Epithelial cell of proximal tubule (primary cell): ENCODE measurements at places on chromosomes 12 and 14.

DNA sequence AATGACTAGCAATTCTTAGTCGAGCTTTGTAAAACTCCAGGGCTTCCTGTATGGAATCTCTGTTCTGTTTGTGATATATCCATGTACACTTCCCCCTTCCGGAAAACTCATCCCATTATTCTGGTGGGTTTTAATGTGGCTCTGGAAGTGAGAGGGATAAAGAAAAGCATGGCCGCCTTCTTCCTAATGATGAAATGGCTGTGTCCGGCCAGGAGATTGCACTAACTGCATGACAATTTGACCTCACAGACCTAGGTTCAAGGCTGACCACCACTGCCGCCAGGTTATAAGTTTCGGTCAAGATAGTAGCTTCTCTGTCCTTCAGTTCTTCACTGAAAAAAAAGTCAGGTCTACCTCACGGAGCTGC lies 41.0 kb upstream of the NPAS3 start:
- no peak for DNase-seq

- DNase-seq = peak; percentile 29
These were observed 65.6 kb downstream of the NTF3 start for GRCh38 chr12:5497329-5498053.

GRCh38 chr12:58242796-58243630 lies 301.6 kb downstream of the ATP23 start:
- DNase-seq = no peak

GRCh38 chr12:54145844-54146243 lies 42.9 kb downstream of the SMUG1 start:
- no peak for DNase-seq

DNA sequence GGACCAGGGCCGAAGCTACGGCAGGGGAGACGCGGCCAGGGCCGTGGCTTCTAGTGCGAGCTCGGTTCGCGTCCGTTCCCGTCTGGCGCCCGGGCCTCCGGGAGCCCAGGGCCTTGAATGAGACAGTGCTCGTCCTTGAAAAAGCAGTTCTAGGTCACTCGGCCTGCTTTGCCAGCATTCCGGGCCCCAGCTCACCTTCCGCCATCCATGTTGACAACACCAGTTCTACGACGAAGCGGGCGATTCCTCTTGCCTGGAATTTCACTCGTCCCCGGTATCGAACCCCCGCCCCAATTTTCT lies 4.5 kb downstream of the OR10AD1 start:
- DNase-seq = no peak

DNA sequence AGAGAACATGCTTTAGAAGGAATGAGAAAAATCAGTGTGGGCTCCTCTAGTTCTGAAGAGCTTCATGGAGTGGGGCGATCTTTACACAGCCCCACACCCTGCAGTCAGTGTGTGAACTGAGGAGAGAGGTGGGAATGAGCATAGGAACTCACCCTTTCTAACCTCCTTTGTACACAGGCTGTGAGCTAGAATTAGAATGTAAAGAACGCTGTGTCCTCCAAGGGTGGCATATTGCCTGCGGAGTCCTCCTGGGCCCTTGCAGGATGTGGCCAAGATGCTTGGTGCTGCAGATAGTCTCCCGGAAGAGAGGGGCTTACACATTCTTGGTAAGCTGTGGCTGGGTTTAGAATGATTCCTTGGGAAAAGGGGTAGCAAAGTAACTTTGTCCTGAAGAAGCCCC lies 43.9 kb downstream of the NINJ2 start:
- no peak for DNase-seq

GRCh38 chr12:71469258-71469750 lies 29.7 kb downstream of the LGR5 start:
- no peak for DNase-seq

DNA sequence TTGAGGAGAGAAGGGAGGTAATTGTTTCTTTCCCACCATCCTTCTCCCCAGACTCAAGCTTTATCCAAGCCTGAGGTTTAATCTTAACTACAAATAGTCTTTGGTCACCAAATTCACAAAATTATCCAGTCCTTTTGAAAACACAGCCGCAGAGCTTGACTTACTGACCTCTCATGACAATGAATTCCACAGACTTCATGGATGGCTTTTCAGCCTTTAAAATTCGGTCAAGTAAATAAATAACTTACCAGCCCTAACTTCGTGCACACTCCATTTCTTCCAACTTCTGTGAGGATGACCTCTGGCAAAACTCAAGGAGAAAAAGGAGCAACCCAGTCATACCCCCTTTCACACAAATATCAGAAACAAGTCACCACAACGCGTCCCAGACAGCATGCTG lies 137.0 kb upstream of the CDKN3 start:
- DNase-seq = no peak

DNA sequence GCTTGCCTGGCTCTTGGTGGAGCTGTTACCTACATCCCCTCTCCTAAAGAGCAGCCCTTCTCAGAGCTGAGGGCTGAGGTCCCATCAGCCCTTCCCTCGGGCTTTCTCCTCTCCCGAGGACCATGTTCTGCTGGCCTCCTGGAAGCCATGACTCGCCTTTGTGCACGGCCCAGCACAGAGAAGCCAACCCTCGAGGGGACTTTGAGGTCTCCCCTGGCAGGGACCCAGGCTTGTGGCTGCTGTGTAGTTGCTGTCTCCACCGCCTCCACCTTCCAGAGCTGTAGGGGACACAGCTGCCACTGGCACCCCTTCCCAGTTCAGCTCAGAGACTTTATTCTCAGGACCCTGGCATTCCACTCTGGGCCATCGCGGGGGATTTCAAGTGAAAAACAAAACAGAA lies 22.9 kb upstream of the CCND2 start:
- DNase-seq = no peak

DNA sequence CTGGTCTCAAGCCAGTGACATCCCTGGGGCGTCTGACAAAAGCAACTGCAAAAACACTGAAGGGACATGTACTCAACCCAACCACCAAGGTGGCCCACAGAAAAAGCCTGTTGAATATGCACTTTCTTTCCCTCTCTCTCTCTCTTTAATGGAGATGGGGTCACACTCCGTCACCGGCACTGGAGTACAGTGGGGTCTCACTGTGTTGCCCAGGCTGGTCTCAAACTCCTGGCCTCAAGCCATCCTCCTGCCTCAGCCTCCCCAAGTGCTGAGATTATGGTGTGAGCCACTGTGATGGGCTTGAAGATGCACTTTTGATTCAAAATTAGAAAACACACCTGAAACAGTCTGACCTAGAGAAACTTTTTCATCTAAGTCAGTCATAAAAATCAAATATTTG lies 7.2 kb upstream of the CD27 start:
- no peak for DNase-seq

DNA sequence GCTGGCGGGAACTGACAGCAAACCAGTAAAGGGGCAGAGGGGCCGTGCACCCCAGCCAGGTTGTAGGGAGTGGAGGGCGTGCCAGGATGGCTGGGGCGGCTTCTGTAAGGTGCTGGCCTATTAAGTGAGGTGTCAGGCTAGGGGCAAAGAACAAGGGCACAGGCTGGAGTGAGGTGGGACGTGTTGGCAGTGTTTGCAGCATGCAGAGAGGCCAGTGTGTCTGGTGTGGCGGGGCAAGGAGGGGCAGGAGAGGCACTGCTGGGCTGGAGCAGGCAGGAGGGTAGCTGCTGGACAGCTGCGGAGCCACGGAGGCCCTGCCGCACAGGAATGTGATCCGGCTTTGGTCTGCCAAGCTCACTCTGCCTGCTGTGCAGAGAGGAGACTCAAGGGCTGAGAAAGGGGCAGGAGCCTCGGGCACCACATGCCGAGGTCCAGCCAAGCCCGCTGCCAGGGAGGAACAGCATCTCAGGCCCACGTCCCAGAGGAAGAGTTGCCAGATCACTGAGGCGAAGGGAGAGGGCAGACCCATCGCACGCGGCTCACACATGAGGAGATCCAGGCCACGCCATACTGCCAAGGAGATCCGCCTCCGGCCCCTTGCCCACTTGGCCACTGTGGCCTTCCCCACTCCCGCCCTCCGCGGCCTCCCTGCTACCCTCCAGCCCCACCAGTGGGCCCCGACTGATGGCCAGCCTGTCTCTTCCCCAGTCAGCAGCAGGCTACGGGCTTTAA lies 46.8 kb downstream of the AMN start:
- DNase-seq = no peak
